NCI-H2029 (cell line): ENCODE measurements at places on chromosomes 16 and 17.
A peak's percentile ranks its signal among the peaks of the same experiment; 100 is the strongest.

GRCh38 chr16:85216522-85217375, 104.5 kb upstream of the CIBAR2 start:
- no peak for DNase-seq

DNA sequence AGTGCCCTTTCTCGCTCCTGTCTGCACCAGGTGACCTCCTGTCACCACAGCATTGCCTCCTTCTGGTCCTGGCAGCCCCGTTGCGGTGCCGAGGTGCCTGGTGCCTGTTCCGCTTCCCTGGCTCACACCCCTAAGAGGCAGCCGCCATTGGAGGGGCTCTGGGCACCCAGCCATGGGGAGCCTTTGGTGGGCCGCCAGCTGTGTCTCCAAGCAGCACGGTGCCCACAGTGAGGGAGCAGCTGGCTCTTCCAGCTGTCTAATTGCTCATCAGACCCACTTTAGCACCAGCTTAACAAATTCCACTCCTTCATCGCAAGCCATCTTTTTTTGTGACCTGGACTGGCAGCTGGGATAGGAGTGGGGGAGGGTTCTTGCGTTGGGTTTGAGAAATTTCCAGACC, 276.1 kb downstream of the SNX29 start:
- DNase-seq: peak; percentile 39

- no peak for DNase-seq
Measured at GRCh38 chr17:28992625-28993600, 12.9 kb downstream of the SEZ6 start.

GRCh38 chr16:88088161-88088581, 136.9 kb downstream of the BANP start:
- DNase-seq: no peak

DNA sequence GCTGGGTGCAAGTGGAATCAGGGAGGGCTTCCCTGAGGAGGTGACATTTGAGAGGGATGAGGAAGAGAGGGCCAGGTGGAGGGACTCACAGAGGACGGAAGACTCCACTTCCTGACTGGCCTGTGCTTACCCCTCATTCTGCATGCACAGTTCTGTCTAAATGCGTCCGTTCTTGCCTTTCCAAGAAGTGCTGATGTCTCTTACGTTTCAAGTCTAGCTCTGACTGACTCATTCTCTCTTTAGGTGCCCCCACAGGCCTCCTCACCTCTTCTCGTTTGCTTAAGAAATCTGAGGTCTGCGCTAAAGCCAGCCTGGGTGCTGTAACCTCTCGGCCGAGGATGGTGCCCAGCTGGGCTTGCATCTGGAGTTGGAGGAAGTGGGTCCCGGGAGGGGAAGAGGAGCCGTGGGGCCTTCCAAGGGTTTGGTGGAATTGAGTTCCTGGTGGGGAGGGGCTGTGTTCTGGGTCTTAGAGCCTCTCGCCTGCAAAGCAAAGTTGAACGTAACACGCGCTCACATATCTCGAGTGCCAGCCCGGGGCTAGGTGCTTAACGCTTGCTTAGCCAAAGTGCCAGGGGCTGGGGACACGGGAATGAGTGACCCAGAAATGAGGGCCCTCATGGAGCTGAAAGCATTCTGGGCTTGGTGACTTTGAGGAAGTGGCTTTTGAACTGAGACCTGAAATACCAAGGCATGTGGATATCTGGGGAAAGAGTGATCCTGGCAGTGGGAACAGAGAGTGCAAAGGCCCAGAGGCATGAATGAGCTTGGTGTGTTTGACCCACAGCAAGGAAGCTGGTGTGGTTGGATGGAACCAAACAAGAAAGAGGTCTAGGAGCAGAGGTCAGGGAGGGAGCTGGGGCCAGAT, 4.8 kb downstream of the IL4R start:
- no peak for DNase-seq

DNA sequence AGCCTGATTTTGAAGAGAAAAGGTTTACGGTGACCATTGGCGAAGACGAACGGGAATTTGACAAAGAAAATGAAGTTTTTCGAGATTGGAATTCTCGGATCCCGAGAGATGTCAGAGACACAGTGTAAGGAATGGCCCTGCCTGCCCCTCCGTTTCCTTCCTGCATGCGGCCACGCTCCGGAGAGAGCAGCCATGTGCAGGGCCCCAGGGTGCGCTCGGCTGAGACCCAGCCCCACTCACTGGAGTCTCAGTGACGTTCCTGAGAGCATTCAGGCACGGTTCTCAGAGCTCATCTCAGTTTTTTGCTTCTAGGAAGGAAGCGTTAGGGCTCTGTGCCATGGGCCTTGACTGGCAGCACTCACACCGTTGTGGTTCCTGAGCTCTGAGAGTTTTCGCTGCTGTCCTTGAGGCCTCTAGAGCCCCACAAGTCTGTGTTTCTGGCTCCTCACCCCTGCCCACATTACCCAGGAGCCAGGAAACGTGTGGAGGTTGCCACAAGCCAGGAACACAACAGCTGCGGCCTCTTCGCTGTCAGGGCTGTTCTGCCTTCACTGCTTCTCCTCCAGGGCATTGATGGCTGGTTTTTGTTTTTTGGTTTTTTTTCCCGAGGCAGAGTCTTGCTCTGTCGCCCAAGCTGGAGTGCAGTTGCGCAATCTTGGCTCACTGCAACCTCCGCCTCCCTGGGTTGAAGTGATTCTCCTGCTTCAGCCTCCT, 29.8 kb downstream of the ZC3H18 start:
- no peak for DNase-seq
